Hair follicle dermal papilla cell (primary cell): ENCODE measurements at places on chromosomes 4 and X. TPM values are rescaled to one million over a fixed set of nuclear protein-coding genes. Genes with fewer than 3 reads are reported as not detected.

The PROM1 gene
- under 0.01 and 0.12 TPM in 2 replicates for total RNA-seq

The PPP2R2C gene
- total RNA-seq: 0.24 TPM in 1 of 2 replicates, not detected in the other

The MBTPS2 gene
- total RNA-seq: 8.0 TPM in 2 replicates

The TSPAN7 gene
- not detected in 2 replicates for total RNA-seq

The NLRP2B gene
- total RNA-seq: not detected in 2 replicates

The SMARCA1 gene
- total RNA-seq: 53.9 and 60.5 TPM in 2 replicates

The TCEAL7 gene
- total RNA-seq: 21.3 and 23.6 TPM in 2 replicates

The IQSEC2 gene
- total RNA-seq: 24.0 and 28.2 TPM in 2 replicates

The SLC9B1 gene
- 0.61 and 1.8 TPM in 2 replicates for total RNA-seq

The NAP1L3 gene
- 8.7 and 11.8 TPM in 2 replicates for total RNA-seq

The KLF8 gene
- total RNA-seq: 6.8 and 8.0 TPM in 2 replicates

The ZNF732 gene
- total RNA-seq: 1.1 and 1.7 TPM in 2 replicates

The TCEAL5 gene
- total RNA-seq: not detected in 2 replicates

The PGAM4 gene
- total RNA-seq: not detected in 2 replicates

The TMEM47 gene
- 219 and 294 TPM in 2 replicates for total RNA-seq

The NEUROG2 gene
- not detected in 2 replicates for total RNA-seq

The SUPT20HL1 gene
- under 0.01 TPM in 1 of 2 replicates, not detected in the other for total RNA-seq

The CSN2 gene
- total RNA-seq: not detected in 2 replicates

The ADH6 gene
- 0.32 TPM in 1 of 2 replicates, not detected in the other for total RNA-seq

The SPANXA1 gene
- not detected in 2 replicates for total RNA-seq

The PDGFRA gene
- 519 and 737 TPM in 2 replicates for total RNA-seq

The CCNQ gene
- total RNA-seq: 24.5 and 28.6 TPM in 2 replicates

The TNIP3 gene
- 1.6 and 2.8 TPM in 2 replicates for total RNA-seq

The ARHGAP36 gene
- total RNA-seq: not detected in 2 replicates

The DCAF4L1 gene
- total RNA-seq: 0.16 TPM in 1 of 2 replicates, not detected in the other

The RBM47 gene
- 2.2 and 4.5 TPM in 2 replicates for total RNA-seq

The CT45A1 gene
- not detected in 2 replicates for total RNA-seq

The MPP1 gene
- 10.7 and 15.4 TPM in 2 replicates for total RNA-seq

The EIF1AX gene
- 34.1 and 36.3 TPM in 2 replicates for total RNA-seq

The ETNPPL gene
- total RNA-seq: 0.36 and 0.49 TPM in 2 replicates
